ENCODE measurements at places on chromosomes 4 and X.

DNA sequence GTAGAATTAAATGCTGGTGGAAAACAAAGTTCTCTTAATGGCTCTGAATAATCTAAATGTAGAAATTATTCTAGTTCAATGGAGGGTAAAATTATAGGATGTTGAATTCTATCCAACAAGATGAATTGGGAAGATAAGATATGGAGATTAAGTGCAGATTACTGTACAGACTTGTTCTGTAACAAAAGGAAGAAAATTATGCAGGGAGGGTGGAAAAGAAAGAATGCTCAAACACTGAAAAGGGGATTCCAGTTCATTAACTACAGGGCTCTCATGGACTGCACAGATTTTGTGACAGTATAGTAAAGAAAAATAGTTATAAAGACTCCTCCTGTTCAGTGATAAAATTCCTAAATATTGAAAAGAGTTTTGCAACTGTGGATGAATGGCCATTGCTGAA, 1794.0 kb upstream of the PCDH7 start:
- no peak for DNase-seq

GRCh38 chrX:13092455-13092941, 48.1 kb upstream of the FAM9C start:
- DNase-seq, result no peak

- DNase-seq, result no peak
Measured at GRCh38 chr4:3649491-3649890, 116.7 kb upstream of the ADRA2C start.

- peak; percentile 15 for DNase-seq
Measured at GRCh38 chr4:56127716-56128115, 179.0 kb downstream of the CEP135 start.

GRCh38 chrX:56860888-56861287, 131.8 kb downstream of the NBDY start:
- DNase-seq, result no peak

DNA sequence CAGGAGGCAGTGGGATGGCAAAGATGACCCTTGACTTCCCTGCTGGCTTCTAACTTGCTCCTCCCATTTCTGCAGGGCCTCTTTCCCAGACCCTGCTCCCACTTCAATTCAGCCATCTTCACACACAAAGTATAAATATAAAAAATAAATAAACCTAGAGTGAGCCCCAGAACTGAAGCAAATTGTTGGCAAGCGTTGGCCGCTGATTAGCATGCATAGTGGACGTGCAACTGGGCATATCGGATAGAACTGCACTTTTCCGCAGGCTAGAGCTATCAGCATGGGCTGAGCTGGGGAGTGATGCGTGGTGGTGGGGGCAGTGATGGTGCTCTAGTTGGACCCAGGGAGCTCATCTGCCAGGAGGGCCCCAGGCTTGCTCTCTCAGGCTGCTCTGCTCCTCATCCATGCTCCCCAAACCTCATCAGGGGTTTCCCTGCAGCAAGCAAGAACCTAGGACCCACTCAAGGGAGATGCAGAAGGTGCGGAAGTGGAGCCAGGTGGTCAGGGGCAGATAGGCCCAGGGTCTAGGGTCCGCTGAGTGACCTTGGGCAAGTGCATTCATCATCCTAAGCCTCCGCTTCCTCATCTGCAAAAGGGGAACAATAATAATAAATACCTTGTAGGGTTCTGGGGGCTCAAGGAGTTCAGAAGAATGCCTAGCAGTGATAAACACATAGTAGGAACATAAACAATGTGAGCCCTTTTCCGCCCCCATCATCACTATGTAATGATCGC, 146.8 kb upstream of the PJA1 start:
- no peak for DNase-seq

GRCh38 chr4:8248091-8248490, 21.5 kb upstream of the HTRA3 start:
- DNase-seq, result peak; percentile 28

GRCh38 chr4:105765690-105766407, 57.3 kb downstream of the GSTCD start:
- DNase-seq, result peak; percentile 85

- no peak for DNase-seq
Measured at GRCh38 chrX:85619962-85620361, 240.5 kb upstream of the POF1B start.

DNA sequence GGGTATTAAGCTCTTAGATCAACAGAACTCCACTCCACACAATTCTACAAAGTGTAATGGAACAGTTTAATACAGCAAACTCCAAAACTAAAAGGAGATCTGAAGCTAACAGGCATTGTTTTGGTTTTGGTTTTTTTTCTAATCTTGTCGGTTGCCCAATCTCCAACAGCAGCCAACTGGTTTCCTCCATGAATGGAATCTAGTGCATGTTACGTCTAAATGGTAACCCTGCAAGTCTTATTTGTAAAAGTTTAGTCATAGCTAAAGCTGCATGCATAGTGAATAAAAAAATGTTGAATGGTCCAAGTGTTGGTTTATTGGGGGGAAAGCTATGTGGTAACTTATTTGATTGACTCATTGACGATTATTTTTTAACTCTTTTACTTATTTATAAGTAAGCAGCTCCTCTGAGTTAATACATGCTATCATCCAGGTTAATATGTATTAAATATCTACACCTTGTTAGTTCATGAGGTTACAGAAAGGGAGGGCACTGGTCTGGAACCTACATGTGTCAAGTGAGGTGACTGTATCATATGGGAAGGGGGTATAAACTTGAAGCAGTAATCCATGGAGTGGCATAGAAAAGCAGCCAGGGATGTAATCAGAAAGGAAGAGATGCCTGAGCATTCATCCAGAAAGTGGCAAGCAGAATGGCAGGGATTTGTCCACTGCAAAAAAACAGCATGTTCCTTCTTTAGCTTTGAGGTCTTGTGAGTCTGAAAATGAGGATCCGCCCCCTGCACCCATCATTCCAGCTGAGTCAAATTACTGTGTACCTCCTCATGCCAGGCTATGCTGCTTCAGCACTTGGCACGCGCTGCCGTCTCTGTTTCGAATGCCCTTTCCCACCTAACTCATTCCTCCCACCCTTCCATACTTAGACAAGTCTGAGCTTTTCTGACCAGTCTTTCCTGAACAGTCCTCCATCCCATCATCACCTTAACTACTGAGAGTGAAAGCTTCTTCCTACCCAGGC, 81.7 kb downstream of the PDGFC start:
- DNase-seq, result peak; percentile 45

- DNase-seq, result no peak
Measured at GRCh38 chr4:4269331-4269731, 20.6 kb downstream of the LYAR start.

DNA sequence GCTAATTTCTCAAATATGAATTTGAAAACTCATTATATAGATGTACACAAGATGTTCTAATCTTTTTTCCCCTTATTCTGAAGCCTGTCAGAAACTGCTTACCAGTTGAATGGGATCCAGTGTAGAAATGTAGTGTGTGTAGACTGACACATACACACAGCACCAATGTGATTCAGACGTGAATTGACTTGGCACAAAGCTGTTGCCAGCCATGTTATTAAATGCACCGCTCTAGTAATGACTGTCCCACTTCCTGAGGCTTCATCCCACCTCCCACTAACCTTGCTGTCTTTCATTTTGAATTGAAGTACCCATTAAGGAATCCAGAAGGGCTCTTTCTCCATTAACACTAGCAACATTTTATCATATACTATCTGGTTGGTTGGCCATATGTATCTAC, 146.6 kb downstream of the PPA2 start:
- DNase-seq, result no peak

- peak; percentile 85 for DNase-seq
Measured at GRCh38 chrX:40938423-40938822, 146.8 kb upstream of the USP9X start.

DNA sequence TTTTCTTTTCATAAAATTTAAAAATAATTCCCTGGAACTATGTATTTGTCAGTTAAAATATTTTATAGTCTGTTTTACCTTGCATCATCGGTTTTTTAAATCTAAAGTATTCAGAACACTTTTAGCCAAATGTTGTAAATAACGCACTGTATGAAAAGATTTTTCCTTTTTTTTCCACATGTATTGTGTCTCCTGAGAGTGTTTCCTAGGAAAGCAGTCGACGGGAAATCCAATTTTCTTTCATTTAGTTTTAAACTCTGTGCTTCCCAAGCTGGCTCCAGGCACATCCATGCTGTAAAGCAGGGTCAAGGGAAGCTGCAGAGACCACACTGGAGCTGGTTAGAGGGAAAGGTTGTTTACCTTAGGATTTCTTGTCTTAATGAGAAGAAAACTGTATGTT, 1724.3 kb upstream of the TENM3 start:
- no peak for DNase-seq

Measured in fibroblast of skin of right quadriceps (primary cell).